Fibroblast of lung (primary cell): ENCODE measurements at places on chromosomes 13 and 19. TPM values are rescaled to one million over a fixed set of nuclear protein-coding genes. Genes with fewer than 3 reads are reported as not detected.

GRCh38 chr13:59472134-59472533 lies 691.6 kb downstream of the DIAPH3 start:
- H3K27me3 ChIP-seq: no peaks in the 10 kb centered on the region
- peaks cover 5% of the 10 kb centered on the region for H3K4me1 ChIP-seq
- no peak overlapping the region for H3K27ac ChIP-seq
- no peaks in the 10 kb centered on the region for H3K36me3 ChIP-seq

DNA sequence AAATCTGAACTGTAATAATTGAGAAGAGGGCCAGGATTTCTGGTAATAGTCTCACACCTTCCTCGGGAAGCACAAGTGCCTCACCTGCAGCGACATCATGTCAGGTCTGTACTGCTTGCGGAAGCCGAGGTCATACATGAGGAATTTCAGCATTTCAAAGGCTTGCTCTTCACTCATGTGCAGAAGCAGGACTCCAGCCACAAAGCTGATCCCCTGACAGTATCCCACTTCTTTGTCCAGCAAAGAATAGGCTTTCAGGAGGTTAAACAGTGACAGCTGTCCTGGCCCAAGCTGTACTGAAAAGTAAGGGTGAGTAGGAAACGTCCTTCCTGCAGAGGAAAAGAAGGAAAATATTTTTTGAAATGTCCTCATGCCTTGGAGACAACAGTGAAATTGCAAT lies 182.7 kb downstream of the TBC1D4 start:
- H3K27me3 ChIP-seq: no peaks in the 10 kb centered on the region
- no peaks in the 10 kb centered on the region for H3K4me1 ChIP-seq
- DNase-seq: no peak
- no peak overlapping the region for H3K4me3 ChIP-seq
- H3K27ac ChIP-seq: no peak overlapping the region
- no peaks in the 10 kb centered on the region for H3K36me3 ChIP-seq

GRCh38 chr19:33718651-33719254 lies 77.9 kb upstream of the KCTD15 start:
- H3K27me3 ChIP-seq: no peaks in the 10 kb centered on the region
- no peaks in the 10 kb centered on the region for H3K36me3 ChIP-seq
- H3K4me3 ChIP-seq: no peak overlapping the region
- no peaks in the 10 kb centered on the region for H3K4me1 ChIP-seq

The ZNF579 gene
- 4.2 and 5.0 TPM in 2 replicates for polyA plus RNA-seq
